Activated T-helper 1 cell treated with anti-CD3 and anti-CD28 coated beads, Interleukin-2, amount 50 U/mL, for 16 hours (primary cell): ENCODE measurements at places on chromosomes 12 and 14.

DNA sequence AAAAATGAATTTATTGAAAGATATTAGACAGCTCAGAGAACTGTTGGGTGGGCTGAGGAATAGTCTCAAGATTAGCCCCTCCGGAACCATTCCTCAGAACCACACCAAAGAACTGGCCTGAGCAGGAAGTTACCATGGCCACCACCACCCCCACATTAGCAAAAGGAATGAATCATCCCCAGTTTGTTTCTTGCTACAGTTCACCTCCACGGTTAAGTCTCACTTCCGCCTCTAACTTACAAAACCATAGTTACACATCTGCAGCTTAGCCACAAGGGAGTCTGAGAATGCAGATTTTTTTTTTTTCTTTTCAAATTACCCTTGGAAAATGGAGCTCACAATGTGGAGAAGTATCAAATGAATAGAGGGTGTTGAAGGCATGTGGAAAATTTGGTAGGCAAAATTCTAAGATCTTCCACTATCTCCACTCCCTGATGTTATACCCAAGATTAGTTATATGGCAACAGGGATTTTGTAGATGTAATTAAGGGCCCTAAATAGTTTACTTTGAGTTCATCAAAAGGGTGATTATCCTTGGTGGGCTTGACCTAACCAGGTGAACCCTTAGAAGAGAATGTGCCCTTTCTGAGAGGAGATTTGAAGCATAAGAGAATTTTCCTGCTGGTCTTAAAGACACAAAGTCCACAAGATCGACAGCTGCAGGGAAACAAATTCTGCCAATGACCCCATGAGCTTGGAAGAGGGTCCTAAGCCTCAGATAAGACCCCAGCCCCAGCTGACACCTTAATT lies 129.8 kb upstream of the KRR1 start:
- DNase-seq, result peak; percentile 6

DNA sequence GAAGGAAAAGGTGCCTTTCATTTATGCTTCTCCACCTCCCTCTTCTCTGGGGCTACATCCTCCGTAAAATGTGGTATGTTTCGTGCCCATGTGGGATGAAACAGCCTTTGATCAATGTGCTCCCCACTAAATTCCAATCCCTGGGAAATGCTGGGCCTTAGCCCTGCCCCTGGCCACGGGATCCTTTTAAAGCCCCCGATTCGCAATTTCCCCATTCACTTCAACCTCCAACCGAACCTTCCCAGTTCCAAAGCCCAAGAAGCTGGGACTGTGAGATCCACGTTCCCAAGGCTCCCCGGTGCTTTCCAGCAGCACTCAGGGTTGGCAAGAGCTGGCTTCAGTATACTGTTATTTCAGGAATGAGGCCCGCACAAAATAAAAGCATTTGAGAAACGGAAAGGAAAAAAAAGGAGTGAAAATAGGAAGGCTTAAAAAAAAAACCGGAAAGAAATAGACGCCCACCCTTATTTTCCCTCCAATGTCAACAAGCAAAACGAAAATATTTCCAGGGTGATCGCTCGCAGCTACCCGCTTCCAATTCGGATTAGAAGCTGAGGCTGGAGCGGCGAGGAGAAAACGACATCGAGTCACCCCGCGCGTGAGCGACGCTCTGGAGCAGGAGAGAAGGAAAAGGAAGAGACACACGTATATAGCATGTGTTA lies 1.3 kb upstream of the FOXG1 start:
- DNase-seq, result no peak

- no peak for DNase-seq
Measured at GRCh38 chr12:49049566-49050224, 10.9 kb downstream of the KMT2D start.

DNA sequence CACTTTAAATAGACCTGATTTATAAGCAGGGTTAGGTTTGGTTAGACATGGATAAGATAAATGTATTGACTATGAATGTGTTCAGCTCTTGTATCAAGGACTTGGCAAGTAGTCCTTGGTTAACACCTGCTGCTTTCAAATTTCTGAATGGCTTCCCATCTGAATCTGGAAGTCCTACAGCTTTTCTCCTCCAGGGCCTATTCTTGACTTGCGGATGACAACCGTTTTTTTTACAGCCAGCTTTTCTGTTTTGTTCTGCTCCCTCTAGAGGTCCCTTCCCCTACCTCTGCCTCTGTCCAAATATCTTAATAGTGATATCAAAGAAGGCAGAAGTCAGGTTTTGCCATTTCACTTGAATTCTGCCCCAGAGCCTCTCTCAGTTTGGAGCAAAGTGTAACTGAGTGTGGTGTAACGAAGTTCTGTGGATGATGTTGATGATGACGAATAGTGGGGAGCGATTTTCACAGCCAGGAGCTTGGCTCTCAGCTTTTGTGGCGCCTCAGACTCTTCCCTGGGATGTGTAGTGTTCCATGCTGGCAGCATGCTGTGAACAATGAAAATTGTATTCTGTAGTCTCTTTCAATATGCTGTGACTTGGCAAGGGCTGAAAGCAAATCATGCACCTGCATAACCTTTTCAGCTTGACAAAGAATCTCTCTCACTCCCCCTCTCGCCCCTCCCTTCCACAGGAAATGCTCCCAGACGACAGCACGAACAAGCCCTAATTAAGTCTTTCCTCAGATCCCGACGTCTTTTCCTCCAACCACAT lies 5.0 kb upstream of the SLC4A8 start:
- no peak for DNase-seq

GRCh38 chr12:104165801-104166200 lies 27.8 kb upstream of the NFYB start:
- no peak for DNase-seq

DNA sequence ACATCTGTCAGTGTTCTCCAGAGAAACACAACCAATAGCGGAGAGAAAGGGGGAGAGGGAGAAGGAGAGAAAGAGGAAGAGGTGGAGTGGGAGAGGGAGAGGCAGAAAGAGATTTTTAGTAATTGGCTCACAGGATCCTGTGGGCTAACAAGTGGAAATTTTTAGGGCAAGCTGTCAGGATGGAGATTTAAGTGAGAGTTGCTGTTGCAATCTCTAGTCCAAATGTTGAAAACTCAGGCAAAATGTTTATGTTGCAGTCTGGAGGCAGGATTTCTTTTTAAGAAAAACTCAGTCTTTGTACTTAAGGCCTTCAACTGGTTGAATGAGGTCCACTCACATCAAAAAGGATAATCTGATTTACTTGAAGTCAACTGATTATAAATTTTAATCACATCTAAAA lies 12.5 kb upstream of the GLIPR1L2 start:
- DNase-seq, result no peak

GRCh38 chr12:4951601-4952000 lies 41.9 kb downstream of the KCNA1 start:
- no peak for DNase-seq

GRCh38 chr12:90977224-90977623 lies 22.2 kb upstream of the CCER1 start:
- DNase-seq, result no peak

DNA sequence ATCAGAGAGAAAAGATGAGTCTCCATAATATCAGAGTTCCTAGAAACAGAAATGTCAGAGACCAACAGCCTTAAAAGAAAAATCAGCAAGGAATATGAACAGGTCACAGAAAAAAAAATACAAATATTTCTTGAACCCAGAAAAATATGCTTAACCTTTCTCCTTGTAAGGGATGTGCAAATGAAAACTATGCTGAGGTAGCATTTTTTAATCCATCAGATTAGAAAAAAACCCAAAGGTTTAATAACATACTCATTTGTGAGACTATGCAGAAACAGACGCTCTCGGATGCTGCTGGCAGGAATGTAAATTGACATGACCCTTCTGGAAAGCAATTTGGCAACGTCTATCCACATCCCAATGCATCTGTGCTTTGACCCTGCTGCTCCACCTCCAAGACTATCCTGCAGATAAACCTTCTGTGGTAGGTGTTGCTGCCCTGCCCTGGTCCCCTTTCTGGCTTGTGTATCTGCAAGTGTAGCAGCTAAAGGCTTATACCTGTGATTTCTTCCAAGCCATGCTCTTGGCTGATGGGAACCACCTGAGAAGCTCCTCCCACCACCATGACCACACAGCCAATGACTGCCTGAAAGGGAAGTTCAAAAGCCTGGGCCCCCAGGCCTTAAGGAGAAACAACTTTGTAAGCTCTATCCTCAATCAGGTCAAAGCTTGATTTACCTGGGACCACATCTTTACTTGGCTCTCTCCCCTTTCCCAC lies 49.4 kb downstream of the LTBP2 start:
- DNase-seq, result no peak

- DNase-seq, result no peak
Measured at GRCh38 chr14:102882226-102882906, 40.1 kb upstream of the AMN start.

GRCh38 chr14:31854508-31855075 lies 222.5 kb upstream of the ARHGAP5 start:
- no peak for DNase-seq

DNA sequence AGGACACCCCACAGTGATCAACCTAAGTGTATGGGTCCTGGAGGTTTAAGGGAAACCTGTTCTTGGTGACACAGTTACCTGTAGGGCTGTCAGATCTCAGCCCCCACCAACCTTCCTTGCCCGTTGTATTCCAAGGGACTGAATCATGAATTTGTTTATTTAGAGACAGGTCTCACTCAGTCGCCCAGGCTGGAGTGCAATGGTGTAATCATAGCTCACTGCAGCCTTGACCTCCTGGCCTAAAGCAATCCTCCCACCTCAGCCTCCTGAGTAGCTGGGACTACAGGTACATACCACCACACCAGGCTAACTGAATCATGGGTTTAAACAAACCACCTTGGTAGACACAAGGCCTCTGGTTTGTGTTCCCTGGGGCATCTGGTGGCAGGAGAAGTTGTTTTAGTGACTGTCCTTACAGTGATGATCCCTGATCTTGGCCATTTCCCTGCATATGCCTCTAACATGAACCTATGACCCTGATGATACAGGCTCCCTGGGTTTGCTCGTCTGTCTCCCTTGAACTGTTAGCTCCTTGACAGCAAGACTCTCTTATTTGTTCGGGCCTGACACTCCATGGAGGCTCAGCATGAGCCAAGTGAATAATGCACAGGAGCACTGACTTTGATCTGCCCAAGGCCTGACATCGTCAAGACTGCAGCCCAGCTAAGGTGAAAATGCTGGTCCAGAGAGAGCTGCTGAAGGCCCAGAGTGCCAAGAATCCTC lies 47.9 kb downstream of the PITPNM2 start:
- DNase-seq, result no peak

GRCh38 chr12:51082561-51083125 lies 753 bp downstream of the CSRNP2 start:
- no peak for DNase-seq
